ENCODE measurements at places on chromosomes 16 and 17.

- DNase-seq, result no peak
Observed at GRCh38 chr16:62029947-62030346, 6.3 kb downstream of the CDH8 start.

DNA sequence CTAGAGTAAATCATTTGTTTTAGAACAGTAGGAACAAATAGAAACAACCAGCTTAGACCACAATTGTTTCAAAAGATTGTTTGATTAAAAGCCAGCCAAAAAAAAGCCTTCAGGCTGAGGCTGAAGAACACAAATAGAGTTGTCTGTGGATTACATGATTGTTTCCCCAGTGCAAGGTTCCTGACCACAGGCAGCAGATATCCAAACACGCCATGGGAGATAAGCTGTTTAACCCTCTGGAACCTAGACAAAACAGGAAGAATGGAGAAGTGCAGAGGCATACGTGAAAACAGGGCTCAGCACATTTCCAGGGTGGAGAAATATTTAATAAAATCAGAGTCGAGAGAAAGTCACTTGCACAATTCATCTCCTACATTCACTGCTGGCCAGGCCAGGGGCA is 21.0 kb downstream of the ATPAF2 start:
- DNase-seq, result no peak

DNA sequence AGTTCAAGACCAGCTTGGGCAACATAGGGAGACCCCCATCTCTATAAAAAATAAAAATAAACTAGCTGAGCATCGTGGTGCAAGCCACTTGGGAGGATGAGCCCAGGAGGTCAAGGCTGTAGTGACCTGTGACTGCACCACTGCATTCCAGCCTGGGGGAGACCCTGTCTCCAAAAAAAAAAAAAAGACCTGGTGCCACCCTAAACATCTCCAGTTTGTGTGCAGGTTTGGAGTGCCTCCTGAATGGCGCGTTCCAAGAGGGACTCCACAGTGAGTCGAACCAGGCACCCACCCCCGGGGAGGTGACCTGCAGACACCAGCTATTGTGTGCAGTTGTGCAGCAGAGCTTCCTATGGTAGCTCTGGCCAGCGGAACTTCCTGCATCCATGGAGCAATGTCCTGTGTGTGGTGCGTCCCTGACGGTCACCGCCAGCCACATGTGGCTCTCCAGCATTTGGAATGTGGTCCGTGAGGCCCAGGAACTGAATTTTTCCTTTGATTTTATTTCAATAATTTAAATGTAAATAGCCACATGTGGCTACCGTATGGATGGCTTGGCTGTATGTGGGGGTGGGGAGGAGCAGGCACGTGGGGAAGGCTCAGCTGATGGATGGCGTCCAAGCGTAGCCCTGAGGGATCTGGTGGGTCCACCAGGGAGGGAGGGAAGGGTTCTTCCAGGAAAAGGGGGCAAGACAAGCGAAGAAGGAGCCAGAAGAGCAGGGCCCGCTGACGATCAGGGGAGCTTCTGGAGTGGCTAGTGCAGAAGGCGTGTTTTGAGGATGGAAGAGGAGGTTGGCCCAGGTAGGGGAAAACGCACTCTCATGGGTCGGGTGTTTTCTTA is 107.1 kb upstream of the GSE1 start:
- no peak for DNase-seq

GRCh38 chr17:55683550-55684315 is 38.9 kb downstream of the TMEM100 start:
- DNase-seq, result no peak

- no peak for DNase-seq
Observed at GRCh38 chr17:68568581-68568980, 32.6 kb downstream of the FAM20A start.

DNA sequence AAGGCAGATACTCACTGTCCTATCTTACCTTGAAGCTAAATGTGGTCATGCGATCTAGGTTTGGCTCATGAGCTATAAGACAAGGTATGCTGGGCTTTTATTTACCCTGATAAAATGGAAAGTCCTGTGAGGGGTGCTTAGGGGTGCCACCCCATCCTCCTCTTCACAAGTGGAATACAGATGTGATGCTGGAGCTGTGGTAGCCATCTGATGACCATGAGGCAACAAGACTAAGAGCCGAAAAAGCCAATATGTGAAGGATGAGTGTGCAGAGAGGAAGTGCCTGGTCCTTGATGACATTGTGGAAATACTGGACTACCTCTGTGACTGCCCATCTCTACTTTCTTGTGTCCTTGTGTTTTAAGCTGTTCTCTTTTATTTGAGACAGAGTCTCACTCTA is 58.1 kb upstream of the TMC5 start:
- no peak for DNase-seq

- DNase-seq, result no peak
Observed at GRCh38 chr16:10610499-10611184, 30.2 kb upstream of the EMP2 start.

- peak; percentile 84 for DNase-seq
Observed at GRCh38 chr17:42193969-42194899, at the start of gene GHDC. TSS of gene GHDC (minus strand) at chr17:42194494. CDS start at chr17:42193581, 913 bp downstream.
